HFFc6 (cell line): ENCODE measurements at places on chromosomes 3 and 15. TPM values are rescaled to one million over a fixed set of nuclear protein-coding genes. Genes with fewer than 3 reads are reported as not detected.

- DNase-seq, result no peak
Observed at GRCh38 chr3:1082108-1082507, 10.7 kb upstream of the CNTN6 start.

- DNase-seq, result no peak
Observed at GRCh38 chr3:157086060-157086750, 73.7 kb downstream of the CCNL1 start.

GRCh38 chr3:72234391-72234790, 449.4 kb upstream of the PROK2 start:
- peak; percentile 45 for DNase-seq

GP5 gene
- total RNA-seq, result 0.07 TPM in 1 of 3 replicates, not detected in the others

AMT gene
- total RNA-seq, result 0.78 to 2.0 TPM (median 1.1 TPM) in 3 replicates

DNA sequence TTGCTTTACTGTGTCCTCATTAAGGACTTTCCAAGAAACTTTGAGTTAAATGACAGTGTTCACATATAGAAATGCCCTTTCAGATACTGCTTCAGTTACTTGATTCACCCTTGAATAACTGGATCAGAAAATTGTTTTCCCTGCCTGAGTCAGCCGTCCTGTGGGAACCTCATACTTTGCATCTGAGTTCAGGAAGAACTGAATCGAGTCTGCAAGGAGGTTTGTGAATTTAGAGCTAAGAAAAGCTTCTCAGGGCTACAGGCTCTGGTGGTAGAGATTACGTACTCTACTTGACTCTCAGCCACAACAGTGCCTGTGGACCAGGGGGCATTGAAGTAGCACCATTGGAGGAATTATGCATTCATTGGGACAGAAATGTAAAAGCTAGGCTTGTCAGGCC, 252.4 kb upstream of the C2CD4B start:
- peak; percentile 25 for DNase-seq

GRCh38 chr3:72093270-72093991, 308.5 kb upstream of the PROK2 start:
- DNase-seq, result no peak

DNA sequence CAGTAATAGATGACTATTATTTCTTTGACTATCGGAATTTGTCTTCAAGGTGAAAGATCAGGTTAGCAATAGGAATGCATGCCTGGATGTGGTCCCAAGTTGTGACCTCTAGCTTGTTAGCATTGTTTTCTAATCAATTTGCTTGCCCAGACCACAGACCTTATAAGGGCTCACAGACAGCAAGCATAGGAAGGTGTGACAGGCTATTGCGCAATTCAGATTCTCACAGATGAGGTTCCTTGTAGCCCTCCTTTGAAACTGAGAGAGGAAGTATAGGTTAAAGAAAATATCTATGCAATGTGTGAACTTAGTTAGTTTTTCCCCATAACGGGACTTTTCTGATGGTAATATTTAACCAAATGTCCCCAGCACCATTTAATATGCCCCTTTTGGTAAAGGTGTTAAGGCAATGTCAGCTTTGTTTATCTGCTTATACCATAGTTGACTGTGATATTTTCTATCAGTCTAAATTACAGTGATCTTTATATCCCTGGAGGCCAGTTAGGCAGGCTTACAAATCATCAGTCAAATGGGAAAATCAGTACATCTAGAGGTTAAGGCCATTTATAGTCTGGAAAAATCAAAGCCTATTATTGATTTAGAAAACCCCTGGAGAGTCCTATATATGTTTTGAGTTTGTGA, 168.1 kb upstream of the MBNL1 start:
- no peak for DNase-seq

DNA sequence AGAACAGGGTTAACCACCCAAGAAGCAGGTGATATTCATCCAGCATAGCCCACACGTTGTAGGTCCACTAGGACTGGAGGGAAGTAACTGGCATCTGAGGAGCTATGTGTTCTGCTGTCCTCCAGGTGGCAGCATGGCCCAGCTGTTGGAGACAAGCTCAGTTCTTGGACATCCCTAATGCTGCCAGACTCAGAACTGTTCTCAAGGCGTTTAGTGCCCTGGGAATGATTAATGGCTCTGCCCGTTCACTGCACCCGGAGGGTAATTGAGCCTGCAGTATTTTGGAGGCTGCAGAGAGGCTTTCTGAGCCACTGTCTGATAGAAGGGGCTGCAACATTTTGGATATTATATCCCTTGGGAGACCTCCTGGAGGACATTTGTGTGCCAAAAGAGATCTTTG, 521.3 kb upstream of the SEMA6D start:
- DNase-seq, result peak; percentile 83

FBXO40 gene
- not detected in 3 replicates for total RNA-seq
